ENCODE measurements at places on chromosomes 6 and 20.

DNA sequence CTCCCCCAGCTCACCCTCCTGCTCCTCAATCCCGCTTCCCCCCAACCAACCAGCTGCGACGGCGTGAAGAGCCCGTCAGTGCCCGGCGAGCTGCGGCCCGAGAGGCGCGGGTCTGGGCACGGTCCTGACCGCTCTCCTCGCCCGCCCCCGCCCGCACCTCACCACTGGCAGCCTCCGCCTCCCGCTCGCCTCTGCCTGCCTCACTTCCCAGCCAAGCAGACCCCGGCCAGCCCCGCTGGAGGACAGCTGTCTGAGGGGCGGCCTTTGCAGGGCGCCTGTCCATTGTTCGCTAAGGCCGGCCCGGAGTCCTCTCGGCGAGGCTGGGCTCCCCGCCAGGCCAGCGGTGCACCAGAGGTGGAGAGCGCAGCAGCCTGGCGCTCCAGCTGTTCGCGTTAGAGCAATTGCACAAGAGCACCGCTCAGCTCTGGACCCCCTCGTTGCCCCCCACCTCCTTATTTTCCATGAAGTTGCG, 1.3 kb downstream of the SOBP start:
- DNase-seq: peak; percentile 57

DNA sequence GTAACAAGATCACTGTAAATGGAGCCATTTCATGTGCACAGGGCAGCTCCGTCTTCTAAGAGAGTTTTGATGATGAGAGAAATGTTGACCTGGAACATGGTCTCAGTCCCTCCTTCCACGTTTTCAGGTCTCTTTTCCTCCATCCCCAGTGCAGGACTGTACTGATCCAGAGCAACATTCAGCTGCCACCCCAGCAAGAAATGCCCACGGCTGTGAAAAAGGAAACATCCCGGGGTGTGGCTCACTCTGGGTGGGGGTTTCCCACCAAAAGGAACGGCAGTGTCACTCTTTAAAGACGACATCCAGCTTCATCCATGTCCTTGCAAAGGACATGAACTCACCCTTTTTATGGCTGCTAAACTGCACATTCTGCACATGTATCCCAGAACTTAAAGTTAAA, 92.6 kb downstream of the ERMARD start:
- DNase-seq: no peak

DNA sequence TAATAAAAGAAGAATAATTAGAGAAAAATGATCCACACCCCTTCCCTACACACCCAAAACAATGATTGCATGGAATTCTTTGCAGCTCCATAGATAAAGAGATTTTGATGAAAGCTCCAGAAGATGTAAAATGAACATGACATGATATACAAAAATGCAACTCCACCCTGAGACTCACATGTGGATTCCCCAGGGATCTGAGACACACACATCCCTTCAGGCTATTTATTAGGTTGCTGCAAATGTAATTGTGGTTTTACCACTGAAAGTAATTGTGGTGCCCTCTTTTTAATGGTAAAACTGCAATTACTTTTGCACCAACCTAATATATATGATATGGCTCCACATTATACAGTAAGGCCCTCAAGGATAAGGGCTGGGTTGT, 40.4 kb upstream of the TBC1D7 start:
- no peak for DNase-seq

DNA sequence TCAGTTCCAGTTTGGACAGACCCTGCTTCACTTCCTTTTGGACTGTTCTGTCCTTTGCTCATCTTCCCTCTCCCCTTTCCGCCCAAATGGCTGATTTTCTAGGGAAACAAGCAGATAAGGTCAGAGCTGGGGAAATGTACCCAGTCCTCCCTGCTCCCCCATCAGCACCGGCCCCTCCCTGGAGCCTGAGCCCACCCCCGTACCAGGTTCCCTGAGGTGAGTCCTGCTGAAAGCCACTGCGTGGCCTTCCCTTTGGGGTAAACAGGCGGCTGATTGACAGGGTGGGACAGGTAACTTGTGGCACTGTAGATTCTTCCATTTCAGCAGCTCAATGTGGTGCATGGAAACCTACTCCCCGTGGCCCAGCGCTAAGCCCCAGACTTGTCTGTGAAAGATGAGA, 70.5 kb downstream of the NPEPL1 start:
- DNase-seq: no peak

DNA sequence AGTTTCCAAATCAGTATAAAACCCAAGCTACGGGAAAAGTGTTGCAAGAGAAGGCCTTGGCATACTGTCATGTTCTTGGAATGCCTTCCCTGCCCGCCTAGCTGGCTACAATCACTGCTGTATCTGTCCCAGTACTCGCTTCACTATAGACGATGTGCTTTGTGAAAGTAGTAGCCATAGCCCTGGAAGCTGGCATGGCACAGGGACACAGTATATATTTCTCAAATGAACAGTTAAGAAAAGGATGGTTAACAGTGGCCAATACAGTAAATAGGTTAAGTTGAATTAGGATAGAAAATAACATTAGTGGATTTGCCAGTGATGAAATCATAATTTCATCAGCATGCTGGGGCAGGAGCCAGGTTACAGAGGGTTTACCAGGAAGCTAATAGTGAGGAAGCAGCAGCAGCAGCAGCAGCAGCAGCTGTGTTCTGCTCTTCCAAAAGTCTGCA, 499.3 kb downstream of the CDKAL1 start:
- DNase-seq: no peak

DNA sequence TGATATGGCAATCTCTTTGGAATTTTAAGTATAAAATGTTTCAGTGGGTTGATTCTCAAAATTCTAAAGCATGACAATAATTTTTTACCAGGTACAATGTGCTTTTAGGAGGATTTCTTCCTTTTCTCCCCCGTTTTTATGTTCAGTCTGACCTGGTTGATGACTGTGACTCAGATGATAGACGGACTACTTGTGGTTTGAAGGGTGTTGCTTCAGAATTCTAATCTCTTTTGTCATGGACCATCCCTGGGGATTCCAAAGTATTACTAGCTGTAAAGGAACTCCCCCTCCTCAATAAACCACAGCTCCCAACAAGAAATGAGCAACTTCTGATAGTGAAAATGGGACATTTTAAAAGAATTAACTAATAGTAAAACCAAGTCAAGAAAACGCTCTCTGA, 34.9 kb upstream of the TNFAIP3 start:
- no peak for DNase-seq

DNA sequence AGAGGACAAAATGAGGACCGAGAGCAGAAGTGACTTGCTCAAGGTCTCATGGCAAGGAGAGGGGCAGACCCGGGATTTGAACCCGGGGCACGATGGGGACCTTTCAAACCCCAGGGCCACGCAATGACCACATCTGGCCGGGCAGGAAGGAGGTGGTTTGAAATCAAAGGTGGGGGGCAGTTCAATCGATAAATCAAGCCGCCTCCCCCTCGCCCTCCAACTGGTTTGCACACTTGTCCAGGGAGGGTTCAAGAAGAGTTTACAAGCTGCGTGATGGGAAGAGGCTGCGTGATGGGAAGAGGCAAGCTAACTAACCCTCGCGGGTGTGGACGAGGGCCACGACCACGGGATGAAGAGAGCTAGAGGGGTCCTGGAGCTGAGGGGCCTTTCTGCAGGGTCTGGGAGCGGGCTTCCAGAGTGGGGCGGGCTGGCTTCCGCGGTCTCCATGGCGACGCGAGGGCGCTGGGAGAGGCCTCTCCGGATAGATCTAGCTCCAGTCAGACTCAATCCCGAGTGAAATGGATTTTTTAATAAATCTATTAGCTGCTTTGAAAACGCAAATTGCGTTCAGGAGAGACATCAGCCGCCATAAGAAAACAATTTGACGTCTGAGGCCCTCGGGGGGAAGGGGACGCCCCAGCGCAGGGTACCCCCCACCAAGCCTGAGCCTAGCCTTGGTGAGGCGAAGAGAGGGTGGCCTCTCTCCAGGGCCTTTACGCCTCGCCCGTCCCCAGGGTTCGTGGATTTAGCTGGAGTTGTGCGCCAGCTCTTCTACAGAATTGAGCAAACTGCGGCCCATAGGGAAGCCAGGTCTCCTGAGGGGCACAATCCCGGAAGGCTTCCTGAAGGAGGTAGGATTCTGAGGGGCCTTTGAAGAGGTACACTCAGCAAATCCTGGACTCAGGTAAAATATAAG, 143.9 kb downstream of the GRM4 start:
- DNase-seq: no peak

DNA sequence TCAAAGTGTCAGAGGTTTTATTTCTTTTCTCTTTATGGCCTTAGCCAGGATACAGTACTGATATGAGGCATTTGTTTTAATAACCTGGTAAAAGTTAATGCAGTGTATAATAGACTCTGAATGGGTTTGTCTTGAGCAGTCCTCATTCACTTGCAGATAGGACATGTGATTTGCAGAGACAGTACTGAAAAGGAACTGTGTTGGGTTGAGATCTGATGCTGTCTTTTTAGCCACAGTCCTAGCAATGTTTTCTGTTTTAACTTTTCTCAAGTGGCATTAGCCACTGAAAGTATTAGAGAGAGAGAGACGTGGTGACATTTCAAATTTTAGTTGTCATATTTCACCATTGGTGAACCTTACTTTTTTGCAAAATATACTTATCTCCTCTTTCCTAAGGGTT, 547.2 kb upstream of the MAN1A1 start:
- no peak for DNase-seq

DNA sequence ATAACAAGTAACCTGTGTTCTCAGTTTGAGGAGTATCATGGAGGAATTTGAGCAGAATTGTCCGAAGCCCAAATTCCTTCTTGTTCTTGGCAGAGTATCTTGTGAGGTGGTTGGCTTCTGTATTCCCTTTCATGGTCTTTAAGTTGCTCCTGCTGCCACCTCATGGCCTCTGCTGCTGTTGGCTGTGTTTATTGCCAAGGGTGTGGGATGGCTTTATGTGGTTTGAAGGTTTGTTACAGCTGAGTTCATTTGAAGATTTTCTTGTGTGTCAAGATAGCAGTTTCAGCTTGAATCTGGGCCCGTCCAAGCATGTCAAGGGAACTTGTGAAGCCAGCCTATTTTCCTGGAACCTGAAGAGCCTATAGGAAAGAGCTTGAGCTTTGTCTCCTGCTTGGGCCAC, 20.2 kb upstream of the TTK start:
- no peak for DNase-seq

- DNase-seq: no peak
These were observed 15.6 kb downstream of the MAFB start for GRCh38 chr20:40673442-40673841.

DNA sequence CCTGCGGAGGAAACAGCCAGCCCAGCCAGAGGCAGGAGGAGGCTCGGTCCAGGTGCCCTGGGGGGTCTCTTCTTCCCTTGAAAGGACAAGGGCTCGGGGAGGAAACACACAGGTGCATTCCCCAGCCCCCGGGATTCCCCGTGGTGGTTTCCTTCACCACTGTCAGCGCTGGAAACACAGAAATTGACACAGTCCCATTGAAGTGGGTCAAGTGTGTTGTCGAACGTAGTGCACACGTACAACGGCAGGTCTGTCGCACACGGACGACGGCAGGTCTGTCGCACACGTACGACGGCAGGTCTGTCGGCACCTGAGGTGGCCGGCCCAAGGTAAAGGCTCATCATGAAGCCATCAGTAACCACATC, 80.9 kb downstream of the DLL1 start:
- DNase-seq: no peak

- no peak for DNase-seq
These were observed 159.9 kb upstream of the PCSK2 start for GRCh38 chr20:17066902-17067301.

- no peak for DNase-seq
These were observed 10.6 kb downstream of the ARMH2 start for GRCh38 chr6:24788031-24788665.

DNA sequence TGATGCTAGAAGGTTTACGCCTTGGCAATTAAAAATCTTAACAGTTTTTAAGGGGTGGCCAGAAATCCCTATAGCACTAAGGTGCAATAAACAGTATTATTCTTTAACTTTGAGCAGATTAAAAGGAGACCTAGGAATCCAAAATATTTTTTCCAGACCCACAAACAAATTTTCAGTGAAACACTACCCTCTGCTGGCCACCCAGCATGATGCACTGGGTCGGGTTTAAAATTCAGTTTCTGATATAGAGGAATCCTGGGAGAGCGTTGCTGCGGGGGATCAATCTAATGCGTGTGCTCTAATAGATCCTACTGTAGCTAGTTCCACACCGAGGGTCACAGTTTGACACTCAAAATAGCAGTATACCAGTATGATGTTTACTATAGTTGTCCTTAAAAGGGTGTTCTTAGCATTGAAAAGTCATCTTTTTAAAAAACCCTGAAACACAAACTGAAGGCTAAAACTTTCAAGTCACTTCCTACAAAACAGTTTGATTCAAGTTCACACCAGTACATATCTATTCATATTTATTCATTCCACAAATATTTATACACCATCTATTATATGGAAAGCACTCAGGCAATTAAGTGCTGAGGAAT, 10.2 kb downstream of the UBE3D start:
- DNase-seq: peak; percentile 31

GRCh38 chr20:64000906-64001305, 20.0 kb downstream of the PRPF6 start:
- no peak for DNase-seq

- DNase-seq: peak; percentile 23
These were observed 285.8 kb upstream of the SUPT3H start for GRCh38 chr6:45663251-45664221.

GRCh38 chr6:34576286-34576955, 20.3 kb upstream of the SPDEF start:
- DNase-seq: no peak

GRCh38 chr6:11525468-11526155, 11.9 kb upstream of the TMEM170B start:
- no peak for DNase-seq

- DNase-seq: no peak
These were observed 175.7 kb downstream of the TBX18 start for GRCh38 chr6:84588697-84589080.

DNA sequence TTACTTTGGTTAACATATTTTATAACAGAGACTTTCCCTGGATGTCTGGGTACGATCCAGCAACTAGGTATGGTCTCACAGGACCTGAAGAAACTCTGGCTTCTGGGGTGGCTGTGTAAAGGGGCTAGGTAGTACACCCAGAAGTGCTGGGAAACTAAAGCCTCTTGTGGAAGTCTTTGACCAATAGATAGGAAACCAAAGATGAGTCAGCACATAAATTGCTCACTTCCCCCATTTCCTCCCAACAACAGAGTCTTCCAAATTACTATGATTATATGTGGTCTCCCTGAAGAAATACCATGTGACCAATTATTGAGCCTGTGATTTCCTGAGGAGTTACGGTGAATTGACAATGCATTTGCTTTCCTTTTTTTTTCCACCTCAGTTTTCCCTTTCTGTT, 26.8 kb upstream of the TBX18 start:
- no peak for DNase-seq

- no peak for DNase-seq
These were observed 37.0 kb upstream of the CDKN1A start for GRCh38 chr6:36641543-36641942.

DNA sequence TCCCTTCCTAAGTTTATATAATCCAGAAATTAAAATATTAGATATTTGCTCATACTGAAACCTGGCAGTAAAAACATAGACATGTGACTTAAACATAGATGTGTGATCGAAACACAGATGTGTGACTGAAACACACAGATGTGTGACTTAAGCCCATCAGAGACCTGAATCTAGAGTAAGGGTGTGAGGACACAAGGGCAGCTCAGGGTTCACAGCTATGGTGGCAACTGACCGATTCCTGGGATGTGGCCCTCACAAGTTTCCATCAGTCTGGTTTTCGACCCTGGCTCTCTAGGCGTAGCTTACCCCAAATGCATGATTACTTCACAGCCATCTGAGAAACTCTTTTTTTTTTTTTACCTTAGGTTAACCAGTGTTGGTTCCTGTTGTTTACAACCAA, 137.0 kb downstream of the NRN1 start:
- DNase-seq: no peak

GRCh38 chr6:117489003-117489402, 6.5 kb downstream of the DCBLD1 start:
- no peak for DNase-seq

All from anterior cingulate cortex (tissue), 58 donors.